CD4-positive, alpha-beta memory T cell (primary cell): ENCODE measurements at places on chromosomes 1 and 21. TPM values are rescaled to one million over a fixed set of nuclear protein-coding genes. Genes with fewer than 3 reads are reported as not detected.
A peak's percentile ranks its signal among the peaks of the same experiment; 100 is the strongest.

The SLFNL1 gene
- 1.2 TPM for total RNA-seq

The IPP gene
- 17.3 TPM for total RNA-seq

The LAMC1 gene
- total RNA-seq = 0.50 TPM

The PAFAH2 gene
- total RNA-seq = 18.3 TPM

The HSD3B1 gene
- total RNA-seq = not detected

The CYP4A22 gene
- total RNA-seq = not detected

The LIN28A gene
- total RNA-seq = not detected

The SPRR1A gene
- total RNA-seq = not detected

The PTAFR gene
- total RNA-seq = 1.7 TPM

The ETS2 gene
- total RNA-seq = 14.6 TPM

- DNase-seq = peak; percentile 6
Observed at GRCh38 chr1:158121604-158122254, 59.0 kb upstream of the CD1D start.

- no peak for DNase-seq
Observed at GRCh38 chr1:52629325-52629643, 3.7 kb upstream of the SHISAL2A start.

GRCh38 chr1:226942392-226942791 is 2.3 kb downstream of the COQ8A start:
- DNase-seq = no peak

GRCh38 chr21:25402134-25402961 is 204.9 kb downstream of the MRPL39 start:
- no peak for DNase-seq

DNA sequence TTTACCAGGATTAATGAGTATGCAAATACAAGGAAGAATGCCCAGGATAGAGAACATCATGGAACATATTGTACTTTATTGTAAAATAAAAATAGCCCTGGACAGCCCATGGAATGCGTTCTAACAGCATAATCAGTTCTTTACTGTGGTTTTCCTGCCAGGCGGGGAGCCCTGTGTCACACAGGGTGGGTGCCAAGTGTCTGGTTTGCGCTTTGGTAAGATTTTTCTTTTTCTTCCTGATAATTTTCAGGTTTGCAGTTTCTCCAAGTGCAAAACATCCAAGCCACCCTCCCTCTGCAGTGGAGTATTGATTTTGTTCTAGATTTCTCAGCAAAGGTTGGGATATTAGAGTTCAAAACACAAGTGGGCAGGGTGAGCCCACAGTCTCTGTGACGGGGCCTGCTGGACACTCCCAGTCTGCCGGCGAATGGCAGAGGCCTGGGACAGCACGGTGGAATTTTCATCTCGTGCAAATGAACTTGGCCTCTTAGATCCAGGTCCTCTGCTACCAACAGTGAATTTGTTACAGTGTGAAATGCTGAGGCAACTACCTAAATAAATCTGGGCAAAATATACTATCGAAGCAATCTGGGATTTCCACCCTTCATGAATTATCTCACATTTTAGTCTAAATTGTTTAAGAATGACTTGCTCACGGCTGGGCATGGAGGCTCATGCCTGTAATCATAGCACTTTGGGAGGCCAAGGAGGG is 15.6 kb upstream of the KCNJ15 start:
- DNase-seq = no peak

GRCh38 chr21:37117204-37117603 is 44.1 kb downstream of the TTC3 start:
- no peak for DNase-seq

DNA sequence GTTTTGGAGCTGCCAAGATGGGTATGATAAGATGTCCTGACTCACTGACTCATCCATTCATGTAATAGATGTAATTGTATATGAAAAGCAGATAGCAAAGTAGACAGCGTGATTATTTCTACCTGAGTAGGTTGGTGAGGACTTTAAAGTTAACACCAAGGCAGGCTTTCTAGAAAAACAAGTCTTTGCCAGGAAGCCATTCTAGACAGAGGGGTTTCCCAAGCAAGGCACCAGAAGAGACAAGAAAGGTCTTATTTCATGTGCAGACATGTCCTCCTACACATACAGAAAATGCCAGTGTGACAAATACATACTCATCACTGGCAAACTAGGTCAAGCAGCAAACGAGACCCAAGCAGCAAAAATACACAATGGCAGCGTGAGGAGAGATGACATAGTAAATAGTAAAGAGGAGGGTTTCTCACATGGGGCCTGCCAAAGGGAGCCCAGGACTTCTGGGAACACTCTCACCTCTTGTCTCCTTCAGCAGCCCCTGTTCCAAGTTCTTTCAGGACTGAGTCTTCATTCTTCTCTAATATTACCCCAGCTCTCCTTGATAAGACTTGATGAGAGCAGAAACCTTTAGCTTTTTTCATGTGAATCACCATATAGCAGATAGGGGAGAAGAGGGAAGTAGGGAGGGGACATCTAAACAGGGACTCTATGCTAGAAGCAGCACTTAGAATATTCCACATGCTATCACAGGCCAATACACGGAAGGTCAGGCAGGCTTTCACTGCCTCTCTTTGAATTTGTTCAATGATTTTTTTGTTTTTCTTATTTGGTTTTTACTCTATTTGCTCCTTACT is 114.6 kb upstream of the ATP1B1 start:
- DNase-seq = no peak

DNA sequence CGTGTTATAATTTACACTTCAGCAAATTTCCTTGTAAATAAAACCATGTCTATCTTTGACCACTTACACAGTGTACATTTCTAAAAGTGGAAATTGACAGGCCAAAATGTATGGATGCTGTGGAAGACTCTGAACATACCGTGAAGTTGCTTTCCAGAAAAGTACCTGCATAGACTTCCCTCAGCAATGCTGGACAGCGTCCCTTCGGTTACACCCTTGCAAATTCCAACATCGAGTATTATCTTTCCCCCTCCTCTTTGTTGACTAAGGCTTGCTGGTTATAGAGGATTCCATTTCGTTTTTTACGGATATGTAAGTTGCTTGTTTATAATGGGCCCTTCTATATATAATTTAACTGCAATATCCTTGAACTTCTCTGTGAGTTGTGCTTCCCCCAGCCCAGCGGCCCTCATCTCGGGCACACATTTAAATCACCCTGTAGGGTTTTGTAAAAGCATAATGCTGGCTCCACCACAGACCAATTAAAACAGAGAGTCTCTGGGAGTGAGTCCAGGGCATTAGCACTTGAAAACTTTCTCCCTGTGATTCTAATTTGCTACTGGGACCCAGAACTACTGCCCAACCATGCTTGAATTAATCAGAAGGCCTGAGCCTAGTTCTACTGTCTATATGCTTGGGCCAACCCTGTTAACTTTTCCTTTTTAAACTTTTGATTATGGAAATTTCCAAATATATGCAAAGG is 230.3 kb downstream of the GRIK3 start:
- DNase-seq = no peak

- DNase-seq = no peak
Observed at GRCh38 chr1:19771350-19771749, 28.4 kb downstream of the TMCO4 start.

- no peak for DNase-seq
Observed at GRCh38 chr21:44530903-44531605, 8.9 kb downstream of the KRTAP10-1 start.

GRCh38 chr1:51157395-51157794 is 55.4 kb downstream of the C1orf185 start:
- no peak for DNase-seq

GRCh38 chr1:156337052-156337887 is 822 bp downstream of the CCT3 start:
- no peak for DNase-seq

GRCh38 chr1:8473121-8473875 is 155.4 kb downstream of the SLC45A1 start:
- no peak for DNase-seq

DNA sequence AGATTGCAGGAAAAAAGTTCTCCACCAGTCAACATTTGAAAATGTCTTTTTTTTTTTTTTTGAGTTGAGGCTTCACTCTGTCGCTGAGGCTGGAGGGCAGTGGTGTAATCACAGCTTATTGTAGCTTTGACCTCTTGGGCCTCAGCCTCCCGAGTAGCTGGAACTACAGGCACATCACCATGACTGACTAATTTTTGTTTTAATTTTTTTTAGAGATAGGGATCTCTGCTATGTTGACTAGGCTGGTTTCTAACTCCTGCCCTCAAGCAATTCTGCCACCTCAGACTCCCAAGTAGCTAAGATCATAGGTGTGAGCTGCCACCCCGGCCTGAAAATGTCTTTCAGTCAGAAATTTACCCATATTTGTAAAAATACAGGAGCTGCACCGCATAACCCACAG is 30.6 kb upstream of the USP24 start:
- no peak for DNase-seq

DNA sequence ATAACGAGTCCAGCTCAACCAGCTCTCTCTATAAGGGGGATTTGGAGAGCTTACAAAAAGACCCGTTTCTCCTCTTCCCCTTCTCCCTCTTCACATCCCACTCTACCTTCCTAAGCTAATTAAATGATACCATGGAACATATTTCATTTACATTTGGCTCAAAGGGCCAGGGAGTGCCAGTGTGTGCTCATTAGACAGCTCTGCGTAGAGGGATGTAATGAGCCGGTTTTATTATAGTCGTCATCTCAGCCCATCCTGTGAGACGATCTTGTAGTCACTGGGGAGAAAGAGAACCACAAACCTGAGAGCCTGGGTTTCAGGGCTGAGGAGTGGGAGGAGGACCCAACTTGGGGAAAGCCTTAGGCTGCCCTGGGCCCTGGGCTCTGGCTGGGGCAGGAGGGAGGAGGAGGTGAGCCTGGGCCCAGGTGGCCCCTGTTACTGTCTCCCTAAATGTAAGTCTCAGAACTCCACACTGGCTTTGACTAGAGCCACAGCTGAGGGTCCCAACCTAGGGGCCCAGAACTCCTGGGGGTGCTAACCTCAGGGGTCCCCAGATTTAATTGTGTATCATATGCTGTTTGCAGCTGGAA is 354.6 kb downstream of the MATN1 start:
- DNase-seq = no peak

DNA sequence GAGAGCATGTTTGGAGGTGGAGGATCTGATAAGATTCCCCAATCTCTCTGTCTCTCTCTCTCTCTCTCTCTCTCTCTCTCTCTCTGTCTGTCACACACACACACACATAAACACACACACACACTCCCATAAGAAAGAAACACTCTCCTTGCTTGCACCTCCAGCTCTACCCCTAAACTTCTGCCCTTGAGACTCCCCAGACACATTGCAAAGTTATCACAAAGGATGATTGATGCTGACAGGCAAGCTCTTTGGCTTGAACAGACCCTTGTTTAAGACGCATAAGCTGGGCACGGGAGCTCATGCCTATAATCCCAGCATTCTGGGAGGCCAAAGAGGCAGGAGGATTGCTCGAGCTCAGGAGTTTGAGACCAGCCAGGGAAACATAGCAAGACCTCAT is 78.2 kb downstream of the NAV1 start:
- no peak for DNase-seq

DNA sequence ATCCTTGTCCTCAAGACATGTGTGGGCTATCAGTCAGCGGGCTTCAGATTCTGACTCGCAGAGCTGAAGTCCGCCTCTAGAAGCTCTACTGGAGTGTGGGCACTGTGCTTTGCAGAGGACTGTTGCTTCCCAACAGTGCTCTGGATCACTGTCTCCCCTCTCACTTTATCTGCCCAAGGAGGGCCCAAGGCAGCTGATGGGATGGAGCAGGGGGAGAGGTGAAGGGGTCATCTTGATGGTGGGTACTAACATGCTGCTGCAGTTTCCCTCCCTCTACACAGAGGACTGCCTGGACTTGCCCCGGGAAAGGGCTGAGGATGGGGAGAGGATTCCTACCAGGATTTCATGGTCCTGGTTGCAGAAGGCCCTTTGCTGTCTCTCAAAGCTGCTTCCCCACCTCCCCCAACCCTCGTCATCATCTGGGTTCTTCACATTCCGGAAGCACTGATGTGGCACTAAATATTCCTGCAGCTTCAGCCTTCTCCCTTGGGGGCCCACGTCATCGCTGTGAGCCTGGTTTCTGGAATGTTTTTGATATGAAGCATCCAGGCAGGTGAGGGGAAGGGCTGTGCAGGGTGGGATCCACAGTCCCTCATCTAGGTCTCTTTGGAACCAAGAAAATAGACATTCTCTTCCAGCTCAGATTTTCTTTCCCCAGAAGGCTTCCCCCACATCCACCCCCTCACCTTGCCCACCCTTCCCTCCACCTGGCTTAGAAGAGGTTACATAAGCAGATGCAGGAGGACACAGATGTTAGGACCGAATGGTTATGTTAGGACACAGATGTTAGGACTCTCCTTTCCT is 23.2 kb downstream of the NUAK2 start:
- no peak for DNase-seq

- DNase-seq = no peak
Observed at GRCh38 chr1:177432897-177433296, 262.1 kb downstream of the BRINP2 start.
